Lower lobe of right lung (tissue), 2 donors: ENCODE measurements at places on chromosomes 3 and 15. TPM values are rescaled to one million over a fixed set of nuclear protein-coding genes. Genes with fewer than 3 reads are reported as not detected.

The PAQR9 gene
- total RNA-seq = not detected

The ATP2B2 gene
- 0.09 TPM for total RNA-seq

The STRIT1 gene
- total RNA-seq = not detected

The RPL39L gene
- 4.8 TPM for total RNA-seq

The SLC2A2 gene
- not detected for total RNA-seq

The ZBTB47 gene
- 20.0 TPM for total RNA-seq

The UBA5 gene
- total RNA-seq = 27.2 TPM

The ACAA1 gene
- 88.3 TPM for total RNA-seq

The RAB6B gene
- 5.5 TPM for total RNA-seq

The PCOLCE2 gene
- total RNA-seq = 41.0 TPM

The VIPR1 gene
- total RNA-seq = 212 TPM

The ACKR2 gene
- 5.3 TPM for total RNA-seq

The CISH gene
- 48.8 TPM for total RNA-seq

The CFAP44 gene
- total RNA-seq = 14.1 TPM

DNA sequence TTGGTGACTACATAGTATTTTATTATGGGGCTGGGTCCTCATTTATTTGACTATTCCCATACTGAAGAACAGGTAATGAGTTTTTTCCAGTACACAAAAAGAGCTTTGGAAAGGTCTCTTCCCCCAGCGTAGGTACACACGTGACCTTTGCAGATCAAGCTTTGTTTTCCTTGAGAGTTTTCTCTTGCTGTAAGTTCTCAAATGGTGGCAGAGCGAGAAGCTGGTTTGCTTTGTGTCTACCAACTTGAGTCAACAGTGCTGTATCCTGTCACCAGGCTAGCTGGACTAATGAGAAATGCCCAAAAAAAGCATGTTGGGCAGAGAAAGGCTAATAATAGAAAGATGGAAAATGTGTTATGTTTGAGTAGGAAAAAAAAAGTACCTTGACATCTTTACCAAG lies 21.7 kb downstream of the GXYLT2 start:
- no peaks in the 10 kb centered on the region for H3K27me3 ChIP-seq
- H3K4me1 ChIP-seq = no peaks in the 10 kb centered on the region
- no peak overlapping the region for H3K4me3 ChIP-seq
- no peak overlapping the region for H3K27ac ChIP-seq

DNA sequence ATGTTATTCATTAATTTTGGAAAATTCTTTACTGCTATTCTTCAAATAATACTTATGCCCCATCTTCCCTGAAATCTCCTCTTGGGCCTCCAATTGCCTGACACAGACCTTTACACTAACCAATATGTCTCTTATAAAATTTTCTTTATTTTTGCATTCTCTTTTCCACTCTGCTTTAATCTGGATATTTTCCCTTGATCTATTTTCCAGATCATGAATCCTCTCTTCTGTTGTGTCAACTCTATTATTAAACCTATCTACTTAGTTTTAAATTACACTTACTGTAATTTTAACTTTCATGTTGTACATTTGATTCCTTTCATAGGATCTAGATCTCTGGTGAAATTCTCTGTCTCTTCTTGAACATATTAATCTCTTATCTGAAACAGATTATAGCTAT lies 278.7 kb downstream of the FHIT start:
- H3K4me1 ChIP-seq = no peaks in the 10 kb centered on the region
- H3K4me3 ChIP-seq = no peak overlapping the region
- DNase-seq = no peak
- no peaks in the 10 kb centered on the region for H3K36me3 ChIP-seq
- H3K27ac ChIP-seq = no peak overlapping the region

GRCh38 chr15:28977377-28978010 lies 91.7 kb downstream of the APBA2 start:
- DNase-seq = no peak
- H3K4me3 ChIP-seq = no peak overlapping the region
- H3K36me3 ChIP-seq = no peaks in the 10 kb centered on the region
- H3K4me1 ChIP-seq = no peaks in the 10 kb centered on the region
- no peaks in the 10 kb centered on the region for H3K27me3 ChIP-seq

DNA sequence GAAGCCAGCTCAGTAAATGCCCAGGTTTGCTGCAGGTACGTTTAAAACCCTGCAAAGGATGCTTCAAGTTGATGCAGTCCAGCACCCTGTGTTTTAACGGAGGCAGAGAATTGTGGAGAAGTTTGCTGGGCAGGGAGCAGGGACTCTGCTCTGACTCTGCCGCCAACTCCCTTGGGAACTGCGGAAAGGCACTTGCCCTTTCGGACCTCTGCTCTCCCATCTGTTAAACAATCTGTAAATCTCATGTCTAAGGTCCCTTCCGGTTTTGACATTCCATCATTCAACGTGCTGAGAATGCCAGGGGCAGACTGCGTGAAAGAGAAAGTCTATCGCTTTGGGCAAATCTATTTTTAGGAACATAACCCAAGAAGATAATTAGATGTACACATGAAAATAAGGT lies 184.5 kb downstream of the OPA1 start:
- peaks cover 8% of the 10 kb centered on the region for H3K4me1 ChIP-seq
- H3K27me3 ChIP-seq = peaks cover 23% of the 10 kb centered on the region
- DNase-seq = no peak

DNA sequence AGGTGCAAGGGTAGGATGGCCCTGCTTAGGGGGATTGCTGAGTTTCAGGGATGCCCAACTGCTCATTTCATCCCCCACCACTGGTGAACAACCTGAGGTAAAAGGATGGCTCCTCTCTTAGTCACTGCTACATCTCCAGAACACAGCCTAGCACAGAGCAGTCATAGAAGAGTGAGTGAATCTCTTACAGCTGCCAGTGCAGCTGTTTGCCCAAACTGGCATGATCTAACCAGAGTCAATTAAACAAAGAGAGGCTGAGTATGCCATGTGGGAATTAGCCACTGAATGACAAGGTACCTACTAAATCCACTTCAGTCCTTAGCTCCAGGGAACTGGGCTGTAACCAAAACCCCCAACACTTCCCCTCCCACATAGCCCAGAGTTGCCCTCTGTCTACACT lies 6.8 kb upstream of the NCKIPSD start:
- peaks cover 33% of the 10 kb centered on the region for H3K4me1 ChIP-seq
- no peak overlapping the region for H3K4me3 ChIP-seq
- no peak for DNase-seq
- no peaks in the 10 kb centered on the region for H3K27me3 ChIP-seq
- peaks cover 84% of the 10 kb centered on the region for H3K36me3 ChIP-seq

DNA sequence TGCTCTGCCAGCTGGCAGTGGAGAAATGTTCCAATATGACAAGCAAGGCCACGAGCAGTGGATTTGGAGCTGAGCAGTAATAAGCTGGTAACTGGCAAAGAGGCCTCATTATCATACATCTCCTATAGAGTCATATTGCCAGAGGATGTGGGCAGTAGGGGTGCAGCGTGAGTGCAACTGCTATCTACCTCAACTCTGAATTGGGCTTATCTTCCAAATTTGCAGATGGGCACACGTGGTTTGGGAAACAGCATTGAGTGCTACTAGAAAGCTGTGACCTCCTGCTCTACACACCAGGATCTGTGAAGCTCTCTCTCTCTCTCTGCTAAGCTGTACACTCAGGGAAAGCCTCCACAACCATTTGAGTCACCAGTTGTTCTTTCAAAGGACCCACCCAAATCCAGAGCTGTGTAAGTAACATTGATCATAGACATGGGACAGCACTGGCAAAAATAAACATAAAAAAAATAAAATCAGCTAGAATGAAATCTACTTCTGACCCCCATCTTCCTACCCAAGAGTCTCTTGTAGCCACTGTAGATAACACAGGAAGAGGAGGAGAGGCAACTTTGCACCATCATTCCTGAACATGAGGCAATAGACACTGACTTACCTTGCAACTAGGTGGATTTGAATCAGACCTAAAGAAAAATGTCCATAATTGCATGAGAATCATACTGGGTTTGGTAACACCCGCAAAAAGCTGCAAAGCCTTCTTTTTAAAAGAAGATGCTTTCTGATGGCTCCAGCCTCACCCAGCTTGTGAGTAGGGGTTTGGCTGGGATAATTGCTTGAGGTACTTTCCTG lies 82.9 kb upstream of the THBS1 start:
- no peaks in the 10 kb centered on the region for H3K27me3 ChIP-seq
- H3K36me3 ChIP-seq = no peaks in the 10 kb centered on the region
- DNase-seq = no peak

- no peak for DNase-seq
- no peaks in the 10 kb centered on the region for H3K27me3 ChIP-seq
- H3K27ac ChIP-seq = no peak overlapping the region
- no peaks in the 10 kb centered on the region for H3K36me3 ChIP-seq
- H3K4me1 ChIP-seq = no peaks in the 10 kb centered on the region
Measured at GRCh38 chr3:83941990-83942745, 1016.6 kb upstream of the CADM2 start.

GRCh38 chr3:188053036-188053340 lies 101.0 kb upstream of the LPP start:
- no peaks in the 10 kb centered on the region for H3K27me3 ChIP-seq
- no peak overlapping the region for H3K4me3 ChIP-seq
- H3K4me1 ChIP-seq = peaks cover 16% of the 10 kb centered on the region
- DNase-seq = no peak
- H3K27ac ChIP-seq = peak overlapping the region; percentile 21

- no peaks in the 10 kb centered on the region for H3K27me3 ChIP-seq
- no peaks in the 10 kb centered on the region for H3K36me3 ChIP-seq
- H3K4me3 ChIP-seq = no peak overlapping the region
- DNase-seq = peak; percentile 41
- H3K27ac ChIP-seq = no peak overlapping the region
Measured at GRCh38 chr15:75721923-75722870, 9.5 kb upstream of the CSPG4 start.

GRCh38 chr3:42267878-42268277 lies 1.9 kb upstream of the CCK start:
- H3K36me3 ChIP-seq = no peaks in the 10 kb centered on the region
- H3K4me1 ChIP-seq = peaks cover 16% of the 10 kb centered on the region
- DNase-seq = no peak
- H3K27me3 ChIP-seq = peaks cover 46% of the 10 kb centered on the region
- H3K27ac ChIP-seq = no peak overlapping the region

GRCh38 chr3:120855665-120856437 lies 52.2 kb upstream of the STXBP5L start:
- H3K27me3 ChIP-seq = no peaks in the 10 kb centered on the region
- H3K27ac ChIP-seq = no peak overlapping the region
- H3K36me3 ChIP-seq = no peaks in the 10 kb centered on the region

GRCh38 chr3:17942856-17943255 lies 200.4 kb upstream of the TBC1D5 start:
- no peaks in the 10 kb centered on the region for H3K27me3 ChIP-seq
- H3K36me3 ChIP-seq = no peaks in the 10 kb centered on the region
- no peak for DNase-seq
- H3K4me3 ChIP-seq = no peak overlapping the region
- no peaks in the 10 kb centered on the region for H3K4me1 ChIP-seq

DNA sequence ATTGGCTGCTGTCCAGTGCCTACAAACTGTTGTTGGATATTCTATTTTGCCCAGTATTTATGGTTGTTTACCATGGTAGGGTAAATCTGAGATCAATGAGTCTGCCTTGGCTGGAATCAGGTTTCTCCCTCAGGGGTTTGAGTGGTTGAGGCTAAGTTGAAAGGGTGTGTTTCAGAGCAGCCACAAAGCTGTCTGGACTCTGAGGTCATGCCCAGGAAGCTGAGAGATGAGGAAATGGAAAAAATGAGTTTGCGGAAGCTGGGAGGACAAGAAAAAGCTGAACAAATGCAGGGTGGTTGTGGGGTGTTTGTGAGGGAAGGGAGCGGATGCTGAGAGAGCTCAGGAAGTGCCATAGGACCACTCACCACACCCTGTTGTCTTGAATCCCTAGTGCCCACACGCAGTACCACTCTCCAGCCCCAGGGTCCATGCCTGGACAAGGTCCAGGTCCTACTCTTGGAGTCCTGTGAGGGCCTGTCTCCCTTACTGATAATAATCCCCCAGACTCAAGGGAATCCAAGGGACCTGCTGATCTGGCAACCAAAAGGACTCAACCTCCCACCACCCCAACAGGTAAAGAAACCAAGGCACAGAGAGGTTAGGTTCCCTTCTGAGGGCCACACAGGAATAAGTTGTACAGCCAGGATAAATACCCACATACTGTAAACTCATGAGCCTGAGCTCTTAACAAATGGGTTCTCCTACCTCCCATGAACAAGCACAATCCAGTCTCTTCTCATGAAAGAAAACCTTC lies 81.6 kb downstream of the PPCDC start:
- peaks cover 24% of the 10 kb centered on the region for H3K4me1 ChIP-seq
- no peak overlapping the region for H3K4me3 ChIP-seq
- H3K27me3 ChIP-seq = no peaks in the 10 kb centered on the region
- no peak for DNase-seq
- peak overlapping the region; percentile 53 for H3K27ac ChIP-seq

- DNase-seq = no peak
- no peaks in the 10 kb centered on the region for H3K4me1 ChIP-seq
- no peak overlapping the region for H3K27ac ChIP-seq
- no peaks in the 10 kb centered on the region for H3K36me3 ChIP-seq
- H3K4me3 ChIP-seq = no peak overlapping the region
Measured at GRCh38 chr3:190205739-190206138, 85.0 kb upstream of the P3H2 start.

- no peaks in the 10 kb centered on the region for H3K27me3 ChIP-seq
- no peak for DNase-seq
- no peak overlapping the region for H3K27ac ChIP-seq
Measured at GRCh38 chr3:55875113-55875512, 388.0 kb upstream of the WNT5A start.

DNA sequence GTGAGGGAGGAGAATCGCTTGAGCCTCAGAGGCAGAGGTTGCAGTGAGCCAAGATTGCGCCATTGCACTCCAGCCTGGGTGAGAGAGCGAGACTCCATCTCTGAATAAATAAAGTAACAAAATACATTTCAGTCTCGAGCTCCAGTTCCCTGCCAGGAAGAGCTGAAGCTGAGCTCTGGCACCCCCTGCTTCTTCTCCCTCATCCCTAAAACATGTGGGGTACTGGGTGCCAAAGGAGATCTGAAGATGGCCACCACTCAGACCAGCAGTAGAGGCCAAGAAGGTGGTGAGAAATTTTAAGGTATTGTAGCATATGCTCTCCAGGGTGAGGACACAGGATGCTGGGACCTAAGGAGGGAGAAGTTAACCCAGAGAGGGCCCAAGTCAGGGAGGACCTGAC lies 75.0 kb upstream of the CGNL1 start:
- H3K27ac ChIP-seq = no peak overlapping the region
- H3K4me1 ChIP-seq = peaks cover 14% of the 10 kb centered on the region
- no peaks in the 10 kb centered on the region for H3K36me3 ChIP-seq
- no peak overlapping the region for H3K4me3 ChIP-seq
- no peak for DNase-seq
- no peaks in the 10 kb centered on the region for H3K27me3 ChIP-seq

GRCh38 chr3:25727316-25727715 lies 55.9 kb downstream of the NGLY1 start:
- no peaks in the 10 kb centered on the region for H3K27me3 ChIP-seq
- no peaks in the 10 kb centered on the region for H3K4me1 ChIP-seq
- H3K27ac ChIP-seq = no peak overlapping the region
- peaks cover 49% of the 10 kb centered on the region for H3K36me3 ChIP-seq
- H3K4me3 ChIP-seq = no peak overlapping the region

GRCh38 chr3:18428991-18429745 lies 4.0 kb upstream of the SATB1 start:
- H3K36me3 ChIP-seq = no peaks in the 10 kb centered on the region
- H3K27ac ChIP-seq = no peak overlapping the region
- H3K4me1 ChIP-seq = peaks cover 9% of the 10 kb centered on the region
- H3K27me3 ChIP-seq = peaks cover 7% of the 10 kb centered on the region
- no peak for DNase-seq
- H3K4me3 ChIP-seq = no peak overlapping the region
